ENCODE measurements at places on chromosomes 2 and 18.
A peak's percentile ranks its signal among the peaks of the same experiment; 100 is the strongest.

DNA sequence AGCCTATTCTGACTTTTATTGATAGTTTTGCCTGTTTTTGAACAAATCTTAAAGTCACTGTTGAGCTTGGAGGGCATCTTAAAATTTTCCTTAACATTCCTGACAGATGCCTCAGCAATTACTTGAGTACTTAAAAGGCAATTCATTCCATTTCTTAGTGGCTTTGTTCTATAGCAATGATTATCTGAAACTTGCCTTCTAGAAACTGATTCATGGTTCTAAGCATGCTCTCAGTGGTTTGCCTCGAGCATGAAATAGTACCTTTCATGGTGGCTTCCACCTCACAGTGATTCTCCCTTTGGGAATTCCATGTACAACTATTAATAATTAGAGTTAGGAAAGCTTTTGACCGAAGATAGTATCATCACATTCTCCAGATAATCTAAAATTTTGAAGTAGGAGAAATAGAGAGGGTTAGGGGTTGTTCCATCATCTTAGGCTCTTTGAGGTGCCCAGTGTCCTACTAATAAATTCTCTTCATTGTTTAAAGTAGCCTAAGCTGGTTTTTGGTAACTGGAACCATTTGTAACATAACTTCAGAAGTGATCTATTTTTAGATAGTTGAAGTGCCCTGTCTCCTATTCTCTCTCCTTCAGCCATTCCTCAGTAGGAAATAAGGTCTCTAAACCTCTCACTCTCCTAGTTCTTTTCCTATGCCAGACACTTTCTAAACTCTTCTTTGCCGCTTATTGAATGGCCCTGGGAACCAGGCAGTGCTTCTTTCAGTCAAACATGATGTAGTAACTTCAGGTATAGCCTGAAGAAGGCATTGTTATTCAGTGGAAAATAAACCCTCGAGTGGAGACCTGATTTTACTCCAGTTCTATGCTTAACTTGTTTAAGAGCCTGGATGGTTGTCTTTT lies 156.1 kb downstream of the HAUS1 start:
- DNase-seq = no peak

GRCh38 chr18:78999939-79000338 lies 20.3 kb downstream of the SALL3 start:
- DNase-seq = no peak

DNA sequence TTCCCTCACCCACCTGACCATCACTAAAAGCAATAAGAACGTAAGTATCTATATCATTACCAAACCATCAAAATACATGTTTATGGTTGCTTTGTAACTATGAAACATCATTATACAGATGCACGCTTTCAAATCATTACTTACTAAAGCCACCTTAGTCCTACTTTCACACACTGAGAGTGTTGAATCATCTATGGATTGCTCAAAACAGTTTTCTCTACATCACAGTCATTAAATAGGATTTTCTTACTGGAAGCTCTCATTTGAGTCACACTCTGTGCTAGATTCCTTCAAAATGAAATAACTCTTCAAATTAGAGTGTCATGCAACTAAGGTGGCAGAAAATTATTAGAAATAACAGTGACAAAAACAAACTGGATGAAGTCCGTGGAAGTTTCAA lies 878.4 kb downstream of the CPS1 start:
- DNase-seq = no peak

DNA sequence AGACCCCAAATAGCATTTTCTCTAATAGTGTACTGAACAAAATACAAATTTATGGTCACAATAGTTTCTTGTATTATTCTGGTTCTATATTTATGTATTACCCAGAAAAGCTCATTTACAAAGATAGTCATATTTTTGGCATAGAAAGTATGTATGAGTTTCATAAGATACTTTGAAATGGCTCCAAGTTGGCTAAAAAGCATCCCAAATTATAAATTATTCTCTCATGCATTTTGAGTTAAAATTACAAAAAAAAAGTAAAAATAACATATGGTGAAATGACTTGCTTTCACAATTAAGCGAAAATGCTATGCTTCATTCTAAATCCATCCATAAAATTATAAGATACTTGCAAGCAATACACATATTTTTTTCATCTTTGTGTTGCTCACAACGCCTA lies 530.7 kb downstream of the ZNF804A start:
- no peak for DNase-seq

DNA sequence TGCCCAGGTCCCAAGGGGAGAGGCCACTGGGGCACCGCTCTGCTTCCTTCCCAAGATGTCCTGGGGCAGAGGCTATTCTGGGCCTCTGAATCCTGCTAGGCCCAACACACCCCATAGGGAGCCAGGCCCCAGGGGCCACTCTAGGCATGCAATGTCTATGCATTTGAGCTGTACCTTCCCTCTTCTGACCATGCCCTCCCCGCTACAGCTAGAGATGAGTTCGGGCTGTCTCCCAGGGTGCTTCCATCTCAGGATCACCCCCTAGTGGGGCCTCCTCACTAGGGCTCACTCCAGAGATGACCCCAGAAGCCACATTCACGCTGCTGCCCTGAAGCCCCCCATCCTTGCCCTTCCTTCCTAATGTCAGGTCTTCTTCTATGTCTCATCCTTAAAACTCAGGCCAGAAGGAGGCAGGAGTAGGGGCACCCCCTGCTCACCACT lies 54.4 kb downstream of the TNS1 start:
- no peak for DNase-seq

- peak; percentile 85 for DNase-seq
Measured at GRCh38 chr2:240579771-240580614, 6.5 kb upstream of the CAPN10 start.

GRCh38 chr2:120132190-120132589 lies 91.0 kb downstream of the TMEM185B start:
- no peak for DNase-seq

GRCh38 chr2:107553046-107553445 lies 273.6 kb upstream of the RGPD4 start:
- DNase-seq = no peak

DNA sequence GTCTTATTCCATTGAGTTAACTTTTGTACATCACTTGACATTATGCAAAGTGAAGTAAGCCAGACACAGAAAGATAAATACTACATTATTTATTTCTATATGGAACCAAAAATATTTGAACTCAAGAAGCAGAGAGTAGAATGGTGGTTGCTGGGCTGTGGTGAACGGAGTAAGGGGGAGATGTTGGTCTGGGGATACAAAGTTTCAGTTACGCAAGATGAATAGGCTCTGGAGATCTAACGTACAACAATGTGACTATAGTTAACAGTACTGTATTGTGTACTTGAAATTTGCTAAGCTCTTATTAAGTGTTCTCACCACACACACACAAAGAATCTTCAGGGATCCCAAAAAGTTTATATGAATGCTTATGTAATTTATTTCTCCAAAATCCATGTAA lies 124.8 kb upstream of the VWC2L start:
- DNase-seq = no peak

- DNase-seq = no peak
Measured at GRCh38 chr2:174599310-174599921, 1.8 kb upstream of the WIPF1 start.

DNA sequence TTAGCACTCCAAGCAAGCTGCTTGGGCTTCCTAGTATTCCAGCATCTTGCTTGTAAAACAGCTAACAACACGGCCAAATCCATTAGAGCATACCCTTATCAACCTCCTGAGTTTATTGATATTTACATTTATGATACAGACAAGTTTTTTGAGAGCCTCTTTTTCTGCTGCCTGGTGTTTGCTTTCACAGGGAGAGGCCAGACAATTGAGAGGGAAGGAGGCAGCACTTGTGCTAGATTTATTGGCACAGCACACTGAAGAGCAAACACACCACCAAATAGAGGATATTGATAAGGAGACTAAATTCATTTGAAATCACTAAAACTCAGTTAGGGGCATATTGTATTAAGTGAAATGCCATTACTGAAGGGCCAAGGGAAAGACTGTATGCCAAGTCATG lies 1142.3 kb upstream of the FANCL start:
- no peak for DNase-seq

DNA sequence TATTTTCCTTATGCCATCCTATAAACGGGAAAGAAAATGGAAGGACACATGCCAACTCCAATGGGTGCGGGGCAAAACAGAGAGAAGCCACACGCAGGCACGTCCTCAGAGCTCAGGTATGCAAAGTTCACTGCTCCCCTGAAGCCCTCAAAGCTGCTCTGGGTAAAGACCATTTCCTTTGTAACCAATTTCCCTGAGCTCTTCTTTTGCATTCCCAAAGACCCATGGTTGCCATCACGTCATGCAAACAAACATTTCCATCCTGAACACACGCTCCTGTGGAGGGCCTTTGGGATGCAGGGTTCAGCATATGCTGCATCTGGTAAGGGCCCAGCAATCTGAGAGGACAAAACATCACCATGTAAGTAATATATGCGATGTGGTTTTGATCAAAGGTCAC lies 69.4 kb downstream of the EMILIN2 start:
- DNase-seq = no peak

- no peak for DNase-seq
Measured at GRCh38 chr18:741931-742512, 29.6 kb upstream of the ENOSF1 start.

- DNase-seq = no peak
Measured at GRCh38 chr2:201707753-201708152, 9.3 kb upstream of the MPP4 start.

- no peak for DNase-seq
Measured at GRCh38 chr2:40654346-40654745, 202.5 kb upstream of the SLC8A1 start.

DNA sequence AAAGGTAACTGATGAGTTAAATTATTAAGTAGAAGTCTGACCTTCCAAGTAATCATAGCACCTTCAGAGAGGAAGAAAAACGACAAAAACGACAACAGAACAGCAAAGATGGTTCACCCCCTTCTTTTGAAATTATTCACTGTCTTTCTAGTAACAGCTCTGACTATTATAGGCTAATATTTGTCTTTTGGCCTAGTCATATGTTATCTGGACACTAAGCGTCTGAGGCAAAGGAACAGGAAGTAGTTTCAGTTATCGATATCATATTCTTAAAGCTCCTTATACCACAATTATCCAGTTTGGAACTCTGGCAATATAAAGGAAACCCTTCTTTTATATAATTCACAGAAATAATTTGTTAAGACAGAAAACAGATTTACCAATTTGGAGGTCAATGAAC lies 27.6 kb upstream of the SLC40A1 start:
- no peak for DNase-seq

DNA sequence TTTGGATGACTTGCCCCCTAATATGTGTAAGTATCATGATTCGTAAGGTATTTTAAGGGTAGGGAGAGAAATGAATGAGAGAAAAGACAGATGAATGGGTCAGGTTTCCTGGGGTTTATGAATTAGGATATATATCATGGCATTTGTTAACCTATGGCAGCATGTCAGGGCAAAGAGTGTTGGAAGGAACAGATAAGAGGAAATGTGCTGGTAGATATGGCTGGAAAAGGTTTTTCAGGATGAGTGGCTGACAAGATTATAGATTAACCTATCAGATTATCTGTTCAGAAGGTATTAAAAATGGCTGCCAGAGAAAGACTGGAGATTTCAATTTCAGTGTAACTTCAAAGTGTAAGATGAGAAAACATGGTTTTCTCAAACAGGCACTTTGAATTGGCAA lies 67.8 kb downstream of the SRBD1 start:
- DNase-seq = no peak

DNA sequence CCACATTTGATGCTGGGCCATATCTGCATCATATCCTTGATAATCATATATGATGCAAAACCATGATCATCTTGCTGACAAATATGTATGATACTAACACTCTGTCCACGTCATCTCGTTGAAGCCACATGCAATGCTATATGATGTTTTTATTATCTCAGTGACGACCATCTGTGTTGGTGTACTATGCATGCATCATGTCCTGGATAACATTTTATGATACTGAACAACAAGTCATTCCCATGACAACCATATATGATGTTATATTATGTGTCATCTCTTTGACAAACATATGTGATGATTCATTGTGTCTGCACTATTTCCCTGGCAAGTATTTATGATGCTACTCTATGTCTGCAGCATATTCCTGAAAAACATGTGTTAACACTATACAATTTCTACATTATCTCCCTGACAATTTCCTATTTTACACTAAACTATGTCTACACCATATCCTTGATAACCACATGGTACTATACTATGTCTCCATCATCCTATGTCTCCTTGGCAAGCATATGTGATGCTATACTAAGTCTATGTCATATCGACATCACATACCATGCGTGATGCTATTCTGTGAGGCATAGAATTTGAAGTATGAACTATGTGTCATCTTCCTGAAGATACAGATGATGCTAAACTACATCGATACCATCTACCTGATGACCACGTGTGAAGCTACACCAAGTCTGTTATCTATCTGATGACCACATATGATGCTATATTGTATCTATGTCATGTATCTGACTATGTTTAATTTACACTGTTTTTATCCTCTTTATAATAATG lies 37.0 kb downstream of the DAW1 start:
- DNase-seq = no peak

DNA sequence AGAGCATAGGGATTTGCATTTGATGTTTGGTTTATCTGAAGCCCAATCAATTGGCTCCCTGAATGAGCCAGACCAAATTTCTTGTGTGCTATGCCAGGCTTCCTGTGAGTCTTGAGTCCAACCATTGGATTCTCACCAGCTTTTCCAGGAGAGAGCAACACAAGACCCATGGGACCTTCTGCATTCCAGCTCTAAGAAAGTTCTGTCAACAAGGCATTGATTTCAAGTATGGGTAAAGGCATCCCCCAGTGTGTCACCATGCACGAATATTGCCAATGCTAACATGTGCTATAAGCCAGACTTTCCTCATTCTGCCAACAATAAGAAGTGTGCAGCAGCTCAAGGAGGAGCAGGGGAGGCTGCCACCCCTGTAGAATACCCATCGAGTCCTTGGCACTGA lies 266.6 kb downstream of the ETAA1 start:
- no peak for DNase-seq

GRCh38 chr2:181627545-181627944 lies 29.4 kb downstream of the CERKL start:
- DNase-seq = no peak

GRCh38 chr2:234145511-234145910 lies 95.0 kb downstream of the SPP2 start:
- DNase-seq = no peak

DNA sequence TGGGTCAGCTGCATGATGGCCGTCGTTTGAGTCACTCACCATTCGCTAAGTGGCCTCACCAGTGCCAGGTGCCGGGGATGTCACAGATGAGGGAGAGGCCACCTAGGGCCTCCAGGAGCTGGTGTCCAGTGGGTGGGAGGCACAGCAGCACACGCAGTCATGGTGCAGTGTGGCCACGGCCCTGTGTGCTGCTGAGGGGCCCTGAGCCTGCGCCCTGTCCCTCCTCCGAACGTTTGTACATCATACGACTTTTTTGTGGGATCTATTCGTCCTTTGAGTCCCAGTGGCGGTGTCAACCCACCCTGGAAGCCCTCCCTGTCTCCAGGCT lies 30.1 kb upstream of the ODC1 start:
- no peak for DNase-seq

Measured in activated naive CD4-positive, alpha-beta T cell treated with Interleukin-2 at 50 U/mL for 16 hours (primary cell).